ENCODE measurements at places on chromosomes 4 and X. TPM values are rescaled to one million over a fixed set of nuclear protein-coding genes. Genes with fewer than 3 reads are reported as not detected.

PCDH18 gene
- total RNA-seq: not detected

EVC gene
- 2.9 TPM for total RNA-seq

BRS3 gene
- total RNA-seq: not detected

VGLL1 gene
- not detected for total RNA-seq

ARX gene
- total RNA-seq: not detected

TRIM75 gene
- not detected for total RNA-seq

FAM184B gene
- not detected for total RNA-seq

HSD17B13 gene
- total RNA-seq: 0.58 TPM

TCEAL9 gene
- 2.0 TPM for total RNA-seq

SOWAHD gene
- 1.9 TPM for total RNA-seq

CYTL1 gene
- total RNA-seq: not detected

TMSB15A gene
- total RNA-seq: not detected

ADGRL3 gene
- total RNA-seq: not detected

GRCh38 chrX:107135049-107135964, 16.7 kb upstream of the RBM41 start:
- DNase-seq: no peak
- H3K36me3 ChIP-seq: no peaks in the 10 kb centered on the region
- no peak overlapping the region for H3K27ac ChIP-seq
- no peaks in the 10 kb centered on the region for H3K4me1 ChIP-seq

GRCh38 chr4:60133375-60133774, 1066.8 kb upstream of the ADGRL3 start:
- no peak overlapping the region for H3K4me3 ChIP-seq
- no peaks in the 10 kb centered on the region for H3K27me3 ChIP-seq
- no peak overlapping the region for H3K27ac ChIP-seq

GRCh38 chr4:95638920-95639501, 90.2 kb upstream of the UNC5C start:
- no peaks in the 10 kb centered on the region for H3K36me3 ChIP-seq
- DNase-seq: no peak
- no peak overlapping the region for H3K4me3 ChIP-seq
- H3K27me3 ChIP-seq: no peaks in the 10 kb centered on the region
- H3K27ac ChIP-seq: no peak overlapping the region
- no peaks in the 10 kb centered on the region for H3K4me1 ChIP-seq

DNA sequence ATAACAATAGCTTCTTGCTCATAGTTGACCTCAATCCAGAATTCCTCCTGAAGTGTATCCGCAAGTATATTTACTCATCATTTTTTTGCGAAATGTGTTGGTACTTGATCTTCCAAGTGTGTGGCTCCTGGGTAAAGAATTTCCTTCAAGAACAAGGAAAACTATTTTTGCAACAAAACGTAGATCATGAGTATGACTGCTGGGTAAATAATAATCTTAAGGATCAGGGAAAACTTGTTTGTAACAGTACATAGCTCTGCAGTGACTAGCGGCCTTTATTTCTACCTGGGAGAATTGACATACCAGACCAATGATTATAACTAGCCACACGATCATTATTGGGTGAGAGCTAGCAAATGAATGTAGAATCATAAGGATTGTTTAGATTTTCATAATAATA, 1311.7 kb downstream of the ARAP2 start:
- H3K4me3 ChIP-seq: no peak overlapping the region
- H3K27ac ChIP-seq: no peak overlapping the region
- H3K36me3 ChIP-seq: no peaks in the 10 kb centered on the region
- no peak for DNase-seq

DNA sequence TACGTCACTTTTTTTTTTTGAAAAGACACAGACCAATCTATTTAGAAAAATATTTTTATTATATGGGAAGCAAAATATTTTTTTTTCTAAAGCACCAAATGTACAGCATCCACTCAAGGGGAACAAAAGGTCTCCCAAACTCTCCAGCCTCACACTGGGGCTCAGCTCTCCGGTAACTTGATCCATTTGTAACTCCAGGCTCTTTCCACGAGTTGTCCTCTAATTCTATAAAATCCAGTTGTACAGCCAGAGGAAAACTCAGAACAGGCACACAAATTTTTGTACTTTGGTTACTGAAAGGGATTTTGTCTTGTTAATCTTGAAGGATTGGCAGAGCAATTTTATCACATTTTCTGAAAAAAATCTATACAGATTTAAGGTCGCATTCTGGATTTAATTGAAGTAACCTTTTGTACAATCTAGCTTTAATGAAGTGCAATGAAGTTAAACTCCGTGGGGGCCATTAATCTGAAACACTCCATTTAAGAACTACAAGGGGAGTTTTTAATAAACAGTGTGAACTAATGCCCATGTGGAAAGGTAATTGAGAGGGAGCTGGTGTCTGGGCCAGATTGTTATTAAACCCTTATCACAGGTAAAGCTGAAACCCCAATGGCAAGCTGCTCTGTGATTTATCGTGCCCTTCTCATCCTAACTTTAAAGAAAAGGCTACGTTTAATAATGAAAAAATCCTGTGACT, 161.2 kb upstream of the FRG1 start:
- DNase-seq: no peak
- no peaks in the 10 kb centered on the region for H3K4me1 ChIP-seq
- no peak overlapping the region for H3K4me3 ChIP-seq
- no peak overlapping the region for H3K27ac ChIP-seq

GRCh38 chr4:78288327-78288726, 231.2 kb downstream of the FRAS1 start:
- DNase-seq: no peak
- H3K27ac ChIP-seq: no peak overlapping the region
- no peaks in the 10 kb centered on the region for H3K27me3 ChIP-seq
- H3K4me3 ChIP-seq: no peak overlapping the region
- no peaks in the 10 kb centered on the region for H3K4me1 ChIP-seq

GRCh38 chr4:80423553-80424224, 88.2 kb downstream of the CFAP299 start:
- no peaks in the 10 kb centered on the region for H3K36me3 ChIP-seq
- DNase-seq: no peak
- H3K4me3 ChIP-seq: no peak overlapping the region
- no peak overlapping the region for H3K27ac ChIP-seq
- H3K27me3 ChIP-seq: no peaks in the 10 kb centered on the region

DNA sequence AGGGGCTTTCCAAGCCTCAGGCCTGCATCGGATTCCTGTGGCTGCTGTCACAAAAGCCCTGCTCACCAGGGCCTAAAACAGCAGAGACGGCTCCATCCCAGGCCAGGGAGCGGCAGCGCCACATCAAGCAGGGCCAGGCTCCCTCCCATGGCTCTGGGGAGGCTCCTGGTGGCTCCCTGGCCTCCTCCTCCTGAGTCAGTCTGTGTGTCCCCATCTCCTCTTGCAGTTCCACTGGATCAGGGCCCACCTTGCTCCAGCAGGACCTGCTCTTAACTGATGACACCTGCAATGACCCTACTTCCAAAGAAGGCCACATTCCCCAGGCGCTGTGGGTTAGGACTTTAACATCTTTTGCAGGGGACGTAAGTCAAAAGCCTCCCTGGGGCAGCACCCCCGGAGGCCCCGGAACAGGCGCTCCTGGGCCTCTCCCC, 51.9 kb downstream of the CPZ start:
- no peak overlapping the region for H3K27ac ChIP-seq
- no peaks in the 10 kb centered on the region for H3K27me3 ChIP-seq
- H3K36me3 ChIP-seq: no peaks in the 10 kb centered on the region
- no peak for DNase-seq
- H3K4me1 ChIP-seq: no peaks in the 10 kb centered on the region

- DNase-seq: no peak
- H3K4me1 ChIP-seq: no peaks in the 10 kb centered on the region
- no peaks in the 10 kb centered on the region for H3K27me3 ChIP-seq
- no peaks in the 10 kb centered on the region for H3K36me3 ChIP-seq
Measured at GRCh38 chr4:172547724-172548123, 620.9 kb upstream of the GALNT7 start.

GRCh38 chr4:18689308-18690115, 668.0 kb upstream of the LCORL start:
- no peaks in the 10 kb centered on the region for H3K27me3 ChIP-seq
- peak; percentile 20 for DNase-seq
- H3K4me3 ChIP-seq: no peak overlapping the region
- no peaks in the 10 kb centered on the region for H3K4me1 ChIP-seq
- no peak overlapping the region for H3K27ac ChIP-seq
- no peaks in the 10 kb centered on the region for H3K36me3 ChIP-seq

GRCh38 chrX:106035064-106035463, 3.5 kb downstream of the SERPINA7 start:
- H3K36me3 ChIP-seq: no peaks in the 10 kb centered on the region
- no peak for DNase-seq
- H3K4me1 ChIP-seq: no peaks in the 10 kb centered on the region
- H3K4me3 ChIP-seq: no peak overlapping the region

GRCh38 chr4:84503495-84504437, 4.7 kb upstream of the NKX6-1 start:
- no peak overlapping the region for H3K27ac ChIP-seq
- DNase-seq: no peak
- peaks cover 12% of the 10 kb centered on the region for H3K4me1 ChIP-seq

GRCh38 chr4:110164251-110164650, 34.2 kb downstream of the ELOVL6 start:
- peaks cover 30% of the 10 kb centered on the region for H3K4me1 ChIP-seq
- no peak for DNase-seq
- H3K27me3 ChIP-seq: no peaks in the 10 kb centered on the region
- H3K4me3 ChIP-seq: no peak overlapping the region

GRCh38 chr4:118173126-118173525, 138.8 kb downstream of the NDST3 start:
- no peak overlapping the region for H3K4me3 ChIP-seq
- no peaks in the 10 kb centered on the region for H3K36me3 ChIP-seq
- DNase-seq: no peak
- H3K27ac ChIP-seq: no peak overlapping the region

- H3K4me3 ChIP-seq: no peak overlapping the region
- no peak for DNase-seq
- no peaks in the 10 kb centered on the region for H3K27me3 ChIP-seq
- no peaks in the 10 kb centered on the region for H3K36me3 ChIP-seq
Measured at GRCh38 chr4:155119006-155119405, 89.4 kb upstream of the NPY2R start.

DNA sequence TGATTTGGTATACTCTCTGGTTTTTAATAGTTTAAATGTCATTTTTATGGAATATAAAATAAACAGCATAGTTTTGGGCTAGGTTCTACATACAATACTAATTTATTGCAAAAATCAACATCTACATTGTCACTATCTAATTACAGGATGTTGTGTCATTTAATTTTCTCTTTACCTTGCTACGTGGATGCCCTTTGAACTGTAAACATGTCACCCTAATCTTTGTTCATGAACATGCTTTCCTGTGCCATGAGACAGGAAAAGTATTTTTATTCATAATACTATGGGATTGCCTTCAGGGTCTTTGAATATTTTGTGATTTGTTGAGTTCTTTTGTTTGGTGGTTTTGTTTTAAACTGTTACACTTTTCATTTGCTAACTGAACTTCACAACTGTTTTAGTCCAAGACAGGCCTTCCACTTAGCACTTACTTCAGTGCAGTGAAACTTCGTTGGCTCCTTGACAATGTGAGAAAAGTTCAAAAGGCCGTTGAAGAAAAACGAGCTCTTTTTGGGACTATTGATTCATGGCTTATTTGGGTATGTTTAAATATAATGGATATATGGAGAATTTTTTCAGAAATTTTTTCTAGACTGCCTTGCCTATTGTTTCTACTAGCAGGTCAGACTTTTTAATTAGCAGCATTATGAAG, 40.9 kb downstream of the GK start:
- no peak for DNase-seq
- no peaks in the 10 kb centered on the region for H3K27me3 ChIP-seq
- H3K4me3 ChIP-seq: no peak overlapping the region
- no peak overlapping the region for H3K27ac ChIP-seq
- no peaks in the 10 kb centered on the region for H3K4me1 ChIP-seq

DNA sequence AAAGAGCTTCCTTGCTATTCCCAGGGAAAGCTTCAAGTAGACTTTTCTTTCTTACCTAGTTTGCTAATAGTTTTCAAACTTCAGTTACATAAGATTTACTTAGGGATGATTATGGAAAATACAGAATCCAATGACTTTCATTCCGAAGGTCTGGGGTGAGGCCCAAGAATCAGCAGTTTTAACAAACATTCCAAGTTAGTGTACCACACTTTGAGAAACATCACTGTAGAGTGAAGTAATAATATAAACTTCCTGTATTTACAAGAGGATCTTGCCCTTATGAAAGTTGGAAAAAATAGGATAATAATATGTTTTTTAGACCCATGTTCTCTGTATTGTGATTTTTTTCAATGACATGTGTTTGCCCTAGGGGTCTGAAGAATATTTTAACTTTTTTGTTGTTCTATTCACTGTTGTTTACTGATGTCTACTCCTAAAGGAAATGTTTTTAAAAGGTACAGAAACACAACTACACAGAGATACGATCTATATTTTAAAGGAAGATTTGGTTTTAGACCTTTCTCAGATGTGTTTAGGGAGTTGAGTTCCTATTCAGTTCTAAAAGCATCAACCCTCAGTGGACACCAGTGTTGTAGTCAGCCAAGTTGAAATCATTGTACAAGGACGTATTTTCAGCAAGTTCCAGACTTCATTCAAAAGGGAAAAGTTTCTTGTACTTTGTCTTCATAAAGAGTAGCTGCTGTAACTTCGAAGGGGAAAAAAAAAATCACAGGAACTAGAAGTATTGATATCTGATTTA, 295.8 kb upstream of the SLC7A11 start:
- DNase-seq: no peak
- no peak overlapping the region for H3K27ac ChIP-seq

DNA sequence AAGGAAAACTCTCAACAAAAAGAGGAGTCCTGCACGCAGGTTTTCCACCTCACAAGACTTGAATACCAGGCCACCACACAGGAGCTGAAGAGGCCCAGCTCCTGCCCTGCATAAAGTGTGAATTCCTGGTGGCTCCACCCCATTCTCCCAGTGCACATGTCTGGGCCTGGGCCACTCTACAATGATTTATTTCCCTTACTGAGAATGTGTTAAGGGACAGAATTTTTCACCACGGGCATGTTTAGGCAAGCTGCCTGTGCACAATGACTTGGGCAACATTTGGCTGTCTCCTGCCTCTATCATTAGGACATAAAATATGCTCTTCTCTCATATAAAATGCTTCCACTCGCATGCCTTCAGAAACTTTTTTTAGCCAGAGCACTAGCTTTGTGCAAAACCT, 197.1 kb downstream of the SLC7A11 start:
- H3K4me1 ChIP-seq: no peaks in the 10 kb centered on the region
- H3K36me3 ChIP-seq: no peaks in the 10 kb centered on the region
- H3K27ac ChIP-seq: no peak overlapping the region
- DNase-seq: no peak

DNA sequence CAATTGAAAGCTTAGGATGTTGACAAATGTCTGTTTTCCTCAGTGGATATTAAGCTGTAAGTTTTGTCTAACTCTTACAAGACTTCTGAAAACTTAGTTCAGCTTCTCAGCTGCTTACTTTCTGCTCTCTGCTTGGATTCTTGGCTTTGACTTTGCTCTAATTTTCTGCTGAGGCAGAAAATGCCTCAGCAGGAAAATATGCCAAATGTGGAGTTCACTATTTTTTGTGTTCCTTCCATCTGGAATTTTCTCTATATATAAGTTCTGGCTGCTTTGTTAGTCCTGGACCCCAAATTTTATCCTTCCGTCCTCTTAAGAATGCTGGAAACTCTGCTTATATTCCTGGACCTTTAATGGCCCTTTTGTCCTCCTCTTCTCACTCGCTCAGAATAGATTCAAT, 352.6 kb upstream of the NWD2 start:
- DNase-seq: no peak
- H3K36me3 ChIP-seq: no peaks in the 10 kb centered on the region
- no peak overlapping the region for H3K27ac ChIP-seq
- H3K27me3 ChIP-seq: no peaks in the 10 kb centered on the region
